ENCODE measurements at places on chromosomes 7 and 10. TPM values are rescaled to one million over a fixed set of nuclear protein-coding genes. Genes with fewer than 3 reads are reported as not detected.

Gene PTN
- total RNA-seq, result 1.7 TPM

Gene PRKCQ
- total RNA-seq, result 24.0 TPM

Gene HOXA6
- total RNA-seq, result not detected

Gene HOXA3
- total RNA-seq, result 0.13 TPM

Gene ANXA8
- total RNA-seq, result not detected

Gene SLC39A12
- total RNA-seq, result 0.10 TPM

Gene CLIP2
- 110 TPM for total RNA-seq

Gene STEAP4
- 0.54 TPM for total RNA-seq

Gene BTBD16
- total RNA-seq, result 0.23 TPM

Gene FKBP6
- not detected for total RNA-seq

Gene ANXA8L1
- not detected for total RNA-seq

Gene SRRM3
- total RNA-seq, result 27.1 TPM

Gene GBF1
- total RNA-seq, result 45.1 TPM

Gene ZNF804B
- not detected for total RNA-seq

Gene TUBAL3
- not detected for total RNA-seq

Gene ZNF487
- 3.3 TPM for total RNA-seq

Gene CFAP43
- 0.56 TPM for total RNA-seq

Gene EBF3
- total RNA-seq, result 1.3 TPM

Gene KAT6B
- 18.1 TPM for total RNA-seq

Gene CNPY1
- total RNA-seq, result not detected

Gene SPDYE2B
- not detected for total RNA-seq

Gene GJD4
- not detected for total RNA-seq

Gene CALCR
- 0.62 TPM for total RNA-seq

Gene SEMA3D
- total RNA-seq, result 1.8 TPM

Gene TRIM74
- total RNA-seq, result 1.0 TPM

Gene RINT1
- 18.3 TPM for total RNA-seq

Gene SUN3
- not detected for total RNA-seq

Gene UBTD1
- total RNA-seq, result 78.0 TPM

Gene BNIP3
- 29.9 TPM for total RNA-seq

Gene SVOPL
- not detected for total RNA-seq

Gene SAP25
- total RNA-seq, result 2.6 TPM

Gene CC2D2B
- 2.1 TPM for total RNA-seq

Gene PRKAR2B
- 28.4 TPM for total RNA-seq

Gene FAM25A
- not detected for total RNA-seq

Gene TBX20
- 0.36 TPM for total RNA-seq

Gene KLF14
- not detected for total RNA-seq

Gene CALML5
- not detected for total RNA-seq

Gene ACBD5
- total RNA-seq, result 14.8 TPM

Gene WNT16
- total RNA-seq, result not detected

Gene MEST
- 72.2 TPM for total RNA-seq

Gene NRG3
- 8.2 TPM for total RNA-seq

Gene CCDC136
- total RNA-seq, result 31.5 TPM

Gene PRPS1L1
- total RNA-seq, result not detected

Gene NEUROD6
- total RNA-seq, result not detected

Measured in endothelial cell (in vitro differentiated cells).